ENCODE measurements at places on chromosomes 6 and 20.
A peak's percentile ranks its signal among the peaks of the same experiment; 100 is the strongest.

DNA sequence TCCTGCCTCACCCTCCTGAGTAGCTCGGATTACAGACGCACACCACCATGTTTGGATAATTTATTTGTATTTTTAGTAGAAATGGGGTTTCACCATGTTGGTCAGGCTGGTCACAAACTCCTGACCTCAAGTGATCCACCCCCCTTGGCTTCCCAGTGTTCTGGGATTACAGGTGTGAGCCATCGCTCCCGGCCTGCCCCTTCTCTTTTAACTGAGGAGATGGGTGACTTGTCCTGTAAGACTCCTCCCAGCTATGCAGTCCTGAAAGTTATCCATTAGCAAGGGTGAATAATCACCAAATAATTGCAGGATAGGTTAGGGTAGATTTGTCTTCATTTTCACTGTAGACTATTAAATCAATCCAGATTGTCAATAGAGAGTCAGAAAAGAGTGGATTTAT, 40.5 kb upstream of the JARID2 start:
- no peak for DNase-seq

- no peak for DNase-seq
These were observed 21.6 kb downstream of the TPX2 start for GRCh38 chr20:31760519-31761240.

DNA sequence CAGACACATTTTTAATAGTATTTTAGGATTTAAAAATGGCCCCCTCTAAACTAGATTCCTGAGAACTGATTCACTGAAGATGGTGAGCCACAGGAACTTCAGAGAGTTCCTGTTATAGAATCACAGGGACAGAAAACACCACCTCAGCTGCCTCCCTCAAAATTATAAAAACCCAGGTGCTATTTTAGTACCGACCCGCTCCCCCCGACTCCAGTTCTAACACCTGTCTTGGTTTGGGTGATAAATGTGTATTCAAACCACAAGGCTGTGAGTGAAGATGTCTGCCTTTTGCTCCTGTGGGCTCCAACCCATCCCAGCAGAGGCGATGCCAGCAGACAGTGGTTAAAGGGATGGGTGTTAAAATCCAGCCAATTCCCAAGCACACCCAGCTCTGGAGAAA, 127.4 kb upstream of the LY86 start:
- no peak for DNase-seq

DNA sequence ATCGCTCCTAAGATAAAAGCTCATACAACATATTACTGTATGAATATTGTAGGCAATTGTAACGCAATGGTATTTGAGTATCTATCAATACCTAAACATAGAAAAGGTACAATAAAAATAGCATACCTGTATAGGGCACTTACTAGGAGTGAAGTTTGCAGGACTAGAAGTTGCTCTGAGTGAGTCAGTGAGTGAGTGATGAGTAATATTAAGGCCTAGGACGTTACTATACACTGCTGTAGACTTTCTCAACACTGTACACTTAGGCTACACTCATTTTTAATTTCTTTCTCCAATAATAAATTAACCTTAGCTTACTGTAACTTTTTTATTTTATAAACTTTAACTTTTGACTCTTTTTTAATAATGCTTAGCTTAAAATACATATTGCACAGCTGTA, 546.9 kb downstream of the HACE1 start:
- no peak for DNase-seq

- DNase-seq, result no peak
These were observed 66.8 kb upstream of the BTBD3 start for GRCh38 chr20:11850901-11851300.

DNA sequence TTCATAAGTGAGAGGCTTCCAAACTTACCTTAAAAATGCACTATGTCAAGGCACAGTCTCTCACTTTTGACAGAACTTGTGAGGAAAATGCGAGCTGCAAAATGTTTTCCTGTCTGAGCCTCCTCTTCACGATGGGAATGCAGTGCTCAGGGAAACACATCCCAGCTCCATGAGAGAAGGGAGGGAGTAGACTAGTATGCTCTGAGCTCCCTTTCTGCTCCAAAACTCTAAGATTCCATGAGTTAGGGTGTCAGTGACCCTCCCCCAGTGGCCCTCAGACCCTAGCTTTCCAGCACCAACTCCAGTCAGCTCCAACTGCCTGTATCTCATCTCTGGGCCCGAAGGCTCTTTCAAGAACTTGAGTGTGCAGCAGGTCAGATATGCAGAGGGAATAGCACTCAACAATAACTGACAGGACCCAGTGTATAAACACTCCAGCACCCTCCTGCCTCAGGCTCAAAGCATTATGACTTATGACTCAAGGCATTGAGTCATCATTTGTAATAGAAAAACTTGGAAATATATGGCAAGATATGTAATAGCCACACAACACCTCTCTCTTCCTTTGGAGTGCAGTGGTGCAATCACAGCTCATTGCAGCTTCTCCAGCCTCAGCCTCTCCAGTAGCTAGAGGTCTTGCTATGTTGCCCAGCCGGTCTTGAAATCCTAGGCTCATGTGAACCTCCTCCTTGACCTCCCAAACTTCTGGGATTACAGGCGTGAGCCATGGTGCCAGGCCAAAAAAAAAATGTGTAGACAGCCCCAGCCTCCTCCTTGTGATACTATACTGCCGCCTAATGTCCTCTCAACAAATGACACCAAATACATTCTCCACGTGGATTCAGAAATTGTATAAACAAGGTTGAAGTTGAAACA, 16.7 kb upstream of the ENTPD6 start:
- DNase-seq, result peak; percentile 64

Data from GM04504 (cell line).